ENCODE measurements at places on chromosomes 11 and 22. TPM values are rescaled to one million over a fixed set of nuclear protein-coding genes. Genes with fewer than 3 reads are reported as not detected.
A peak's percentile ranks its signal among the peaks of the same experiment; 100 is the strongest.

DNA sequence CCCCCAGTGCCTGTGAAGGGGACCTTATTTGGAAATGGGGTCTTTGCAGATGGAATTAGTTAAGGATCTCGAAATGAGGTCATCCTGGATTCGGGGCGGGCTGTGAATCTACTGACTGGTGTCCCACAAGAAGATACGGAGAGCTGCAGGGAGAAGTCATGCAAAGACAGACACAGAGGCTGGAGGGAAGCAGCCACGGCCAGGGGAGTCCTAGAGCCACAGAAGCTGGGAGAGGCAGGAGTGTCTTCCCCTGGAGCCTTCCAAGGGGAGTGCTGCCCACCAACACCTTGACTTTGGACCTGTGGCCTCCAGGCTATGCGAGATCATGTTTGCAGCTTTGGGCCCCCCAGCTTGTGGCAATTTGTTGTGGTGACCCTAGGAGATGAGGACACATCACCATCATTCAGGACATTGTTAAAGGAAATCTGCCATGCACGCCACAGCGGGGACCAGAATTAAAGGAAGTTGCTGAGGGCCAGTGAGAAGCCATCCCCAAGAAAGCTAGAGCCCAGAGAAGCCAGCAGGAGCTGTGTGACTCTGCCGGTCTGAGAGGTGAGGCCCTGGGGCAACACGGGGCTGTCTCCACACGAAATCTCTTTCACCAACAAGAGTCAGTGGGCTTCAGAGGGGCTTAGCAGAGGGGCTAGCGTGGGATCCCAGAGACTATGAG, 434.7 kb downstream of the BRD1 start:
- no peak overlapping the region for H3K4me3 ChIP-seq
- H3K36me3 ChIP-seq = no peaks in the 10 kb centered on the region
- H3K4me1 ChIP-seq = no peaks in the 10 kb centered on the region
- no peaks in the 10 kb centered on the region for H3K27me3 ChIP-seq
- no peak overlapping the region for H3K27ac ChIP-seq
- DNase-seq = no peak

DNA sequence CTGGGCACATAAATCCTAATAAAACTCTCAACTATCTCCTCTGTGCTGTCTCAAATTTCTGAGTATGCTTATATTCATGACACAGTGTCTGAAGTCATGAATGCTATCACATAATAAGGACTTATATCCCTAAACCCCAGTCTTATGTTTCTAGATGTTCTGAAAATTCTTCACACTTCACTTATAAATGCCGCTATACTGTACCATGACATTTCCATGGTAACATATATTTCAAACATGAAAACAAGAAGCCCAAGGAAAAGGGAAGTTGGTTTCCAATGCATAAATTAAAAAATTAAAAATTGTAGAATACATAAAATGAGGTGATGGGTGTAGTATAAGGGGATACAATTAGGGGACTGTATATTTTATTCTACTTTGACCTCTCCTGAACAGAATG, 11.7 kb downstream of the GVQW3 start:
- no peaks in the 10 kb centered on the region for H3K27me3 ChIP-seq
- H3K4me3 ChIP-seq = no peak overlapping the region
- no peak for DNase-seq
- H3K4me1 ChIP-seq = no peaks in the 10 kb centered on the region
- H3K27ac ChIP-seq = no peak overlapping the region

DNA sequence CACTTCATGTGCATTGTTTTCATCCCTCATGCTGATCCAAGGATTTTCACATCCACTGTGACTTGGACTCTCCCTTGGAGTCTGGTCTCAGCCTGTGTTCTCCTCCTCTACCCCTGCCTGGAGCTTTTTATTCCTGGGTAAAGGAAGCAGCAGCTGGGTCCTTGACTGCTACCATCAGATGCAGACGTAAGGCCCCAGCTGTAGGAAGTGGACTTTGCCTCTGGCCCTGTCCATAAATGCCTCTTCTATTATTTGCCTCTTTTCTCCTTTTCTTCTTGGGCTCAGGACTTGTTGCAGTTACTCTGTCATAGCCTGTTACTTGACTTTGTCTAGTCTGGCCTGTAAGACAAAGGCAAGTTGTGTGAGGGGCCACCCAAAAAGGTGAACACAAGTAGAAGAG, 303.8 kb downstream of the NXPE2 start:
- no peaks in the 10 kb centered on the region for H3K27me3 ChIP-seq
- H3K27ac ChIP-seq = peak overlapping the region; percentile 71
- no peak overlapping the region for H3K4me3 ChIP-seq
- H3K36me3 ChIP-seq = no peaks in the 10 kb centered on the region

DNA sequence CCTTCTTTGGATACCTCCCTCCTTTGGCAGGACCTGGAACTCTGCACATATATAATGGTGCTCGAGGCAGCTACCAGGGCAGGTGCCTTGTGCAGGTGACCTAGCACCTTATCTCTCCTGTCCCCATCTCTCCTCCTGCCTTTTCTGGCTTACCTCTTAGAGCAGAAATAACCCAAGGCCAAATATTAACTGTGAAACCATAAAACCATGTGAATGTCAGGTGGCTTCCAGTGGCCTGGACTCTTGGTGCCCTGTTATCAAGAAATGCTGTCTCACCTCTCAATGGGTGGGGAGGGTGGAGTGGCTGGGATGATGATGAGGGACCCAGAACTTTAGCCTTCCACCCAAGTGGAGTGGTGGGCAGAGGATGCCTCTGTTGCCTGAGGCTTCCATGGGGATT, 42.9 kb downstream of the YWHAH start:
- H3K27me3 ChIP-seq = no peaks in the 10 kb centered on the region
- H3K4me3 ChIP-seq = no peak overlapping the region
- peak overlapping the region; percentile 57 for H3K27ac ChIP-seq
- peaks cover 9% of the 10 kb centered on the region for H3K4me1 ChIP-seq

GRCh38 chr11:68776442-68777235, 25.3 kb upstream of the TESMIN start:
- H3K27me3 ChIP-seq = no peaks in the 10 kb centered on the region
- no peak overlapping the region for H3K4me3 ChIP-seq
- peak overlapping the region; percentile 12 for H3K27ac ChIP-seq
- no peaks in the 10 kb centered on the region for H3K4me1 ChIP-seq
- H3K36me3 ChIP-seq = no peaks in the 10 kb centered on the region
- DNase-seq = no peak

GRCh38 chr11:72871119-72871518, 56.9 kb downstream of the ATG16L2 start:
- H3K27me3 ChIP-seq = no peaks in the 10 kb centered on the region
- DNase-seq = no peak
- H3K4me3 ChIP-seq = no peak overlapping the region
- H3K36me3 ChIP-seq = no peaks in the 10 kb centered on the region
- no peaks in the 10 kb centered on the region for H3K4me1 ChIP-seq

DNA sequence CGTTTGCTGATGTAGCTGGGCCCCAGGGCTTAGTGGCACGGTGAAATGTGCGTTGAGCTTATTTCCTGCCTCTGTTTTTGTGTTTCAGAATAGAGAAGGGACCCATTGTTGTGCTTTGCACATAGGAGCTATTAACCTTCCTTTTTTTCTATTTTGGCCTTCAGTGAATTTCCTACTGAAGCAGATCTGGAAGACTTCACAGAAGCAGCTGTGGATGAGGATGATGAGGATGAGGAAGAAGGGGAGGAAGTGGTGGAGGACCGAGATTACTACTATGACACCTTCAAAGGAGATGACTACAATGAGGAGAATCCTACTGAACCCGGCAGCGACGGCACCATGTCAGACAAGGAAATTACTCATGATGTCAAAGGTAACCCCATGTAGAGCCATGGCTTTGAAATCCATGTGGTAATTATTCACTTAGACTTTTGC, 37.4 kb upstream of the ST14 start:
- H3K36me3 ChIP-seq = no peaks in the 10 kb centered on the region
- H3K4me1 ChIP-seq = peaks cover 5% of the 10 kb centered on the region
- H3K4me3 ChIP-seq = no peak overlapping the region
- DNase-seq = no peak
- H3K27ac ChIP-seq = no peak overlapping the region

DNA sequence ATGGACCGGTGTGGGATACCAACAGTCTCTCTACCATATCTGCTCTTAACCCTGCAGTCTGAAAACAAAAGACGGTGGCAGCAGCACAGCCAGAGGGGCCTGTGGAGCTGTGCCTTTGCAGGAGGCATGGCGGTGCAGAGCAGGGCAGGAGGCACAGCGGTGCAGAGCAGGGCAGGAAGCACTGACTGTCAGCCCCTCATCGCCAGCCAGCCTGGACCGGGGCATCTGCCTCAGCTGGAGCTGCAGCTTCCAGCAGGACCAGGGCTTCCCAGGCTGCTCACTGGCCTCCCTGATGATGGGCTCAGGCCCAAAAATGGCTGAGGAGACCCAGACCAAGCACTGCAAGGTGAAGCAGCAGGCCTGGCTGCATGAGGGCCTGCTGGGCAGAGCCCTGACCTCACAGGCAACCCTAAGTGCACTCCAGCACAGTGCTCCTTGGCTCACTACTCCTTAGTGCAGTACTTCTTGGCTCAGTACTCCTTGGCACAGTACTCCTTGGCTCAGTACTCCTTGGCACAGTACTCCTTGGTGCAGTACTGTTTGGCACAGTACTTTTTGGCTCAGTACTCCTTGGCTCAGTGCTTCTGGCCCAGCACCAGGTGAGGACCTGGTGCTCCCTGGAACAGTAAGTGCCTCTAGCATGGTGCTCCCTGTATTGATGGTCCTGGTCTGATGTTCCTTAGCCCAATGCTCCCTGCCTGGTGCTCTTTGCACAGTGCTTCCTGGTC, 78.0 kb downstream of the DHCR7 start:
- H3K36me3 ChIP-seq = no peaks in the 10 kb centered on the region
- H3K27ac ChIP-seq = no peak overlapping the region
- H3K4me3 ChIP-seq = no peak overlapping the region
- no peaks in the 10 kb centered on the region for H3K27me3 ChIP-seq
- H3K4me1 ChIP-seq = no peaks in the 10 kb centered on the region

DNA sequence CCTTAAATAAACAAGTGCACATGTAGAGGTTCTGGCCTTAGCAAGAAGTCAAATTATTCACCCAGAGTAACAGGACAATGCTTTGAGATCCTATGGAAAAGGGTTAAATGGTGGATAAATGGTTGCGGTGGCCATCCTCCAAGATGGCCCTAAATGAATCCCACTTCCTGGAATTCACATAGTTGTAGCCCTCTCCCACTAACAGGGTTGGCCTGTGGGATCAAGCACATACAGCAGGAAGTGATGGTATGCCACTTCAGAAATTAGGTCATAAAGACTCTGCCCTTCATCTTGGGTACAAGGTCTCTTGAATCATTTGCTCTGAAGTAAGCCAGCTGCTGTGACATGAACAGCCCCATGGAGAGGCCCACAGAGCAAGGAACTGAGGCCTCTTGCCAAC, 1.8 kb downstream of the ZNF280B start:
- no peak overlapping the region for H3K4me3 ChIP-seq
- H3K4me1 ChIP-seq = no peaks in the 10 kb centered on the region
- DNase-seq = no peak
- no peak overlapping the region for H3K27ac ChIP-seq
- no peaks in the 10 kb centered on the region for H3K27me3 ChIP-seq

GRCh38 chr11:86574493-86575207, 97.8 kb downstream of the ME3 start:
- H3K36me3 ChIP-seq = no peaks in the 10 kb centered on the region
- H3K27me3 ChIP-seq = no peaks in the 10 kb centered on the region
- peaks cover 23% of the 10 kb centered on the region for H3K4me1 ChIP-seq
- H3K4me3 ChIP-seq = no peak overlapping the region

GRCh38 chr22:44396021-44396726, 83.4 kb upstream of the SHISAL1 start:
- no peaks in the 10 kb centered on the region for H3K4me1 ChIP-seq
- H3K36me3 ChIP-seq = no peaks in the 10 kb centered on the region
- no peak for DNase-seq
- H3K27ac ChIP-seq = no peak overlapping the region
- H3K27me3 ChIP-seq = no peaks in the 10 kb centered on the region
- H3K4me3 ChIP-seq = no peak overlapping the region

DNA sequence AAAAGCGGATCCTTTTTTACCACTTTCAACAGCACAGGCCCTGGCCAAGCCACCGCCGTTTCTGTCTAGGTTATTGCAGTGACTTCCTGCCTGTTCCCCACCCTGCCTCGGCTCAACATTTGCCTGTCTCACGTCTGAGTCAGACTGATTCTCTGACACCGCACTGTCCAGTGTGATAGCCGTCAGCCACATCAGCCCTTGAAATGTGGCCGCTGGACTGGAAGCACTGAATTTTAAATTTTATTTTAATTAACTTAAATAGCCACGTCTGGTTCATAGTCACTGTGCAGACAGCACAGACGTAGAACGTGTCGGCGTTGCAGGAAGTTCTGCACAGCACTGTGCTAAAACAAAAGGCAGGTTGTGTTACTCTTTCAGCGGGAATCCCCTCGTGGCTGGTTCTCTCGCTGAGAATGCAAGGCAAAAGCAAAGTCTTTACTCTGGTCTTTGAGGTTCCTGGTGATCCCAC, 56.3 kb upstream of the ADSL start:
- no peaks in the 10 kb centered on the region for H3K27me3 ChIP-seq
- H3K36me3 ChIP-seq = peaks cover 3% of the 10 kb centered on the region
- no peak for DNase-seq
- H3K4me1 ChIP-seq = no peaks in the 10 kb centered on the region
- H3K27ac ChIP-seq = no peak overlapping the region

- H3K36me3 ChIP-seq = no peaks in the 10 kb centered on the region
- no peaks in the 10 kb centered on the region for H3K27me3 ChIP-seq
- H3K4me3 ChIP-seq = no peak overlapping the region
- no peak overlapping the region for H3K27ac ChIP-seq
Observed at GRCh38 chr11:63504054-63504453, 1.8 kb upstream of the LGALS12 start.

GRCh38 chr22:49303061-49303735, 524.5 kb downstream of the BRD1 start:
- no peaks in the 10 kb centered on the region for H3K4me1 ChIP-seq
- DNase-seq = no peak
- no peak overlapping the region for H3K4me3 ChIP-seq
- no peaks in the 10 kb centered on the region for H3K36me3 ChIP-seq
- no peak overlapping the region for H3K27ac ChIP-seq
- H3K27me3 ChIP-seq = no peaks in the 10 kb centered on the region

- no peak overlapping the region for H3K4me3 ChIP-seq
- DNase-seq = peak; percentile 45
- peaks cover 14% of the 10 kb centered on the region for H3K4me1 ChIP-seq
- H3K36me3 ChIP-seq = no peaks in the 10 kb centered on the region
- H3K27ac ChIP-seq = peak overlapping the region; percentile 67
Observed at GRCh38 chr11:8826139-8826786, 84.7 kb upstream of the AKIP1 start.

GRCh38 chr11:783581-784015, 6.3 kb downstream of the CEND1 start:
- H3K4me3 ChIP-seq = no peak overlapping the region
- H3K4me1 ChIP-seq = peaks cover 10% of the 10 kb centered on the region
- peak overlapping the region; percentile 10 for H3K27ac ChIP-seq
- no peaks in the 10 kb centered on the region for H3K36me3 ChIP-seq
- peak; percentile 93 for DNase-seq
- no peaks in the 10 kb centered on the region for H3K27me3 ChIP-seq

GRCh38 chr11:113447621-113448315, 27.4 kb downstream of the DRD2 start:
- DNase-seq = no peak
- H3K36me3 ChIP-seq = no peaks in the 10 kb centered on the region
- no peaks in the 10 kb centered on the region for H3K27me3 ChIP-seq
- no peak overlapping the region for H3K27ac ChIP-seq
- no peak overlapping the region for H3K4me3 ChIP-seq

LMO2 gene
- total RNA-seq = 2.5 TPM

SHISAL1 gene
- total RNA-seq = 2.4 TPM

ZNRF3 gene
- 8.9 TPM for total RNA-seq

OR10A4 gene
- total RNA-seq = not detected

PANX2 gene
- 2.1 TPM for total RNA-seq

SCGB2A2 gene
- not detected for total RNA-seq

MPEG1 gene
- 0.57 TPM for total RNA-seq

PTGDR2 gene
- total RNA-seq = 1.2 TPM

SLC17A6 gene
- not detected for total RNA-seq

VPREB1 gene
- total RNA-seq = not detected

PLAAT3 gene
- total RNA-seq = 32.4 TPM

KCNK4 gene
- total RNA-seq = not detected

APOA5 gene
- 20.3 TPM for total RNA-seq

Data from hepatocyte (in vitro differentiated cells).